ENCODE measurements at places on chromosomes 13 and 19.

DNA sequence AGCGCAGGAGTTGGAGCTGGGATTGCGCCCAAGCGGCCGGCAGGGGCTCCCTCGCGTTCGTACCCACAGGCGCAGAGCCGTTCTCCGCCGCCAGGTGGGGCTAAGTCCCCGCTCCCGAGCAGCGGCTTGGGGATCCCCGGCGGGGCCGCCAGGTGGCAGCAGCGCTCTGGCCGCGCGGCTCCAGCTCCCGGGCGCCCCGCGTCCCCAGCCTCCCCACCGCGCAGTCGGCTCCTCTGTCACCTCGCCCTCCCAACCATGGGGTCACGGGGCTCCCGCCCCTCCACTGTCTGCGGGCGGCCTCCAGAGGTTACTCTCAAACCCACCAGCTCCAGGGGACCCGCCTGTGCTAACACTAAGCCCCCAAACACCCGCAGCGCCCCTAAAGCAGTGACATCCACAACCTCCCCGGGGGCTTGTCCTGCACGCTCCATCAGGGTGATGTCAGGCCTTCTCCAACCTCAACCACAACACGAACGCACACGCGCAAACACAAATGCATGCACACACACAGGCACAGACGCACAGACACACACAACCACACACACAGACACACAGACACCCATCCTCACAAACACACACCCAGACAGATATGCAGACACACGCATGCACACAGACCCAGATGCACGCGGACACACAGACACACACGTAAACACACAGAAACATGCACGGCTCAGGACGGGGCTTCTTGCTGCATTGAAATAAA lies 18.4 kb upstream of the KCTD15 start:
- DNase-seq = peak; percentile 66

GRCh38 chr19:6686628-6686975 lies 16.6 kb upstream of the TNFSF14 start:
- no peak for DNase-seq

DNA sequence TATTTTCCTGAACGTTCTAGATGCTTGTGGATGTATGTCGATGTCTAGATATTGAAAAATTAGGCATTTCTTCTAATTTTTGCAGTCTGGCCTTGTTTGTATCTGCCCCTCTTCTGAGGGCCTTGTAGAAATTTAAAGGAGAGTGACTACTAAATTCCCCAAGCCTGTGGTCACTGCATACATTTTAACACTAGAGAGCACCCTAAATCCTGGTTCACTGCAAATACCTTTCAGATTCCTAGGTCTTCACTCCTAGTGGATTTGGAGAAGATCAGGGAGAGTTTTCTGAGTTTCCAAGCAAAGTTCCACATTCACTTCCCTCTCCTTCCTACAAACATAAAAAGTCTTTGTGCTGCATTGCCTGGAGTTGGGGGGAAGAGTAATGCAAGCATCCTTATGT lies 1272.5 kb downstream of the OLFM4 start:
- DNase-seq = no peak

DNA sequence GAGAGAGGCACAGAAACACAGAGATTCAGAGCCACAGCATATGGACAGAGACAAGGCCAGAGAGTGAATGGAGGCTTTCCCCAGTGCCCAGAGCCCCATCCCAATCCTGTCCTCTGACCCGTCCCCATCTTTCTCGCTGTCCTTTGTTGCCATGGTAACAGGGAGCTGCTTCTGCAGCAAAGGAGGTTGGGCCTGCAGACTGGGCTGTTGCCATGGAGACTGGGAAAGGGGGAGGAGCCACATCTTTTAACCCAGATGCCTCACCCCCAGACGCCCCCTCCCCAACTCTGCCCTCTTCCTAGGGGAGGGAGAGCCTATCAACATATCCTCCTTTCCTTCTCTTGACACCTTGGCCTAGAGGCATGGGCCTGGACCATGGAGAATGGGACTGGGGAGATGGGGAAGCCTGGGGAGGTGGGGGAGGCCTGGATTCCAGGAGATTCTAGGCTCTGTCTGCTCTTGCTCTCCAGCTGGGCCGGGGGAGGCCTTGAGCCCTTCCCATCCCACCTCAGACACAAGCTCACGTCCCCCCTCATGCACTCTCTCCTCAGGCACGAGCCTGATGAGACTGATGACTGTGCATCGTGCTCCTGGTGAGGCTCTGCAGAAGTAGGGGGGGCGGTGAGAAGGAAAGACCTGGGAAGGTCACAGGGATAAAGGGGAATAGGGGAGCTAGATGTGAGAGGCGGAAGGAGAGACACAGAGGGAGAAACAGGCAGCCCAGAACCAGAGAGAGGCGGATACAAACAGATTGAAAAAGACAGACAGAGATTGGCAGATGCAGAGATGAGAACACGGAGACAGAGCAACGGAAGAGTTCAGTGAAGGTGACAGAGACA lies 2.1 kb upstream of the ATP1A3 start:
- DNase-seq = no peak

DNA sequence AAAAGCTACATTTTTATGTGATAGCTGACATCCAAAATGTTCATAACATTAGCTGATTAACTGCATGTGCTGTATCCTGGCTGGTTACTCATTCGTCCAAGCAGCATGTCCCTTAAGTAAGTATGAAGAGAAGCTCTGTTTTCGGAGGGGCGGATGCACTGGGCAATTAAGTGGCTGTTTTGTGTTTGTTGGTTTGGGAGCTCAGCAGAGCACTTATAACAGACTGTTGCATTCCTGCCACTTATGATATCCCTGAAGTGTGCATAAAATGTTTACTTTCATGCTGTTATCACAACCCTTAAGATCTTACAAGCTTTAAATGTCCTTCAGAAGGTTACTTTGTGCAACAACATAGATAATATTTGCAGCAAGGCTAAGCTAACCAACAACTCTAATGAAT lies 264.1 kb downstream of the NALCN start:
- no peak for DNase-seq

GRCh38 chr13:113749967-113750366 lies 9.1 kb upstream of the TMEM255B start:
- DNase-seq = no peak

DNA sequence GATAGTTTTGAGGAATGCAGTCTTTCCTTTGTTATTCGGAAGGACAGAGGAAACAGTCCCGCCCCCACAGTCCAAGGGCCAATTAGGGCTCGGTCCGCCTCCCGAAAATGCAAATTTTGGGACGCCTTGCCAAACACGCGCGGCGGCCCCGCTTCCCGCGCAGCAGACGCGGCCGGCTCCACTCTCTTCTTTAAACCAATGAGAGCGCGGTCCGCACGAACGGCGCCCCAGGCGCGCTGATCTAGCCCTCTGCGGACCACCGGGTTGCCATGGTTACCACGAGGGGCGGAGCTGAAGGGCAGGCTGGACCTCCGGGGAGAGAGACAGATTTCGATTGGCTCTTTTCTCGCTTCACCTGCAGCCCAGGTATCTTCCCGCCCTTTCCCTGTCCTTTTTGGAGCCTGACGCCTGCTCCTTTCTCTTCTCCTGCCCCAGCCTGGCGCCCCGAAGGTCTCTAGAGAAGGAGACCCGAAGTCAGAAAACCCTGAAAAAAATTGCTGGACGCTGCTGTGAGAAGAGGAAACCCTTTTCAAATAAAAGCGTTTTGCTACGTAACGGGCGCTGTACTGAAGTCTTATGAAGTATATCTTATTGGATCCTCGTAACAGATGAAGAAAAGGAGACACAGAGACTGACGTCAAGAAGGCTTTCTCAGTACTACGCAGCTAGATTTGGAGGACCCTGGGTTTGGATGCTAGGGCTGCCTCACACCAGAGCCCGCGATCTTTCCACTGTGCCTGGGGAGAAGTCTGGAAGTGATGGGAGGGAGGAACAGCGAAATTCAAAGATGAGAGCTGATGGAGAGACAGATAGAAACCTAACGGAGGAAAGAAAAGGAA lies 2.0 kb downstream of the PTH2 start:
- DNase-seq = no peak
